ENCODE measurements at places on chromosomes 3 and 15.

DNA sequence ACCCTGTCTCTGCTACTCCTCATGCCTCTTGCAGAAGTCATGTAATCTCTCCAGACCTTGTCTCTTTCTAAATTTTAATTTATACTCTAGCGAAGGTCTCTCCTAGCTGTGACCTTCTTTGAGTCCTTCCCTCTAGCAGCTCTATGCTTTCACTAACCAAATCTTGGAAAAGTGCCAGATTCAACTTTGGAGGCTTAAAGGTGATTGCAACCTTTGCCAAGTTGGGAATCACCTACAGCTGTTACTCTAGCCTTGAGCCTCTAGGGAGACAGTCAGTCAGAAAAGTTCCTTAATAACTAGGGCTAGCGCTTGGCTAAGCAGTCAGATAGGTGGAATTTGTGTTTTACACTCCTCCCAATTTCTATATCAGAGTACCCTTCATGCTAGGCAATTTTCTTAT, 46.1 kb upstream of the ABI3BP start:
- no peak for DNase-seq

DNA sequence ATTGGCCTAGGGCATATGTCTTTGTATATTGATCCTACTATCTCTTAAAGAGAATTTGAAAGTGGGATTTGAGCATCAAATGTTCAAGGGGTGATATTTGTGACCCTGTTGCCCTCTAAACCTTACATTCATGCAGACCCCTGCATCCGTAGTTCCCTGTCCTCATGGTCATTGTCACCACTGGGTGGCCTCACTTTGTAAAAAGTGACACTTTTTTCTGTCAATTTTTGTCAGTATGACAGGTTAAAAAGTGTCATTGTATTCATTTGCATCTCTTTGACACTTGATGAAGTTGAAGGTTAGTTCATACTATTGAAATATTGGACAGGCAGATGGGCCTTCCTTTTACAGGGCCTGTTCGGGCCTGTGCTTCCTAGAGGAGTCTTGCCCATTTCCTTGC, 12.3 kb upstream of the KLF15 start:
- DNase-seq, result no peak

- DNase-seq, result no peak
Observed at GRCh38 chr3:79564192-79564591, 203.6 kb downstream of the ROBO1 start.

DNA sequence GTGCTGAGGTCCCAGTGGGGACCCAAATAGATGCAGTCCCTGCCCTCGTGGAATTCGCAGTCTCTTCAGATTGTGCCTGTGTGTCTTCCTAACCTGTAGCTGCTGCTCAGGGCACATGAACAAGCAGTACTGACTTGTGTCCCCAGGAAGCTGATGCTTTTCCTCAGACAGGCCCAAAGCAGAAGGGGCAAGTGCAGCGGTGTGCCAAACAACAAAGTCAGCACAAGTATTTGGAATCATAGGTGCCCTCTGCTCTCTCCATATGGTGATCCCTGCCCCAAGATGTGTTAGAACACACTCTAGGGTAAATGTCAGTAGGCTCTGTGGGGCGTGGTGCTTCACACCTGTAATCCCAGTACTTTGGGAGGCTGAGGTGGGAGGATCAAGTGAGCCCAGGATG, 21.9 kb downstream of the BHLHE40 start:
- no peak for DNase-seq

Data from activated naive CD4-positive, alpha-beta T cell treated with anti-CD3 and anti-CD28 coated beads for 36 hours (primary cell).